ENCODE measurements at places on chromosomes 5 and 9.

GRCh38 chr5:125413496-125414274 lies 667.2 kb upstream of the ZNF608 start:
- DNase-seq, result no peak

DNA sequence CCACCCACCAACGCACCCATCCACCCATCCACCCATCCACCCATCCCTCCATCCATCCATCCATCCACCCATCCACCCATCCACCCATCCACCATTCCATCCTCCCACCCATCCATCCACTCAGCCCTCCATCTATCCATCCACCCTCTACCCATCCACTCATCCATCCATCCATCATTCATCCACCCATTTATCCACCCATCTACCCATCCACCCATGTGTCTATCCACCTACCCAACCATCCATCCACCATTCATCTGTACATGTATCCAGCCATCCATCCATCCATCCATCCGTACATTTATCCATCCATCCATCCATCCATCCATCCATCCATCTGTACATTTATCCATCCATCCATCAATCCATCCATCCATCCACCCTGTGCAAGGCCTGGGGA lies 11.1 kb upstream of the VAV2 start:
- DNase-seq, result no peak

- no peak for DNase-seq
Observed at GRCh38 chr5:73376618-73377170, 71.9 kb downstream of the FOXD1 start.

GRCh38 chr5:81852291-81853029 lies 101.6 kb upstream of the SSBP2 start:
- DNase-seq, result no peak

- DNase-seq, result no peak
Observed at GRCh38 chr5:102651466-102651865, 103.6 kb upstream of the PAM start.

DNA sequence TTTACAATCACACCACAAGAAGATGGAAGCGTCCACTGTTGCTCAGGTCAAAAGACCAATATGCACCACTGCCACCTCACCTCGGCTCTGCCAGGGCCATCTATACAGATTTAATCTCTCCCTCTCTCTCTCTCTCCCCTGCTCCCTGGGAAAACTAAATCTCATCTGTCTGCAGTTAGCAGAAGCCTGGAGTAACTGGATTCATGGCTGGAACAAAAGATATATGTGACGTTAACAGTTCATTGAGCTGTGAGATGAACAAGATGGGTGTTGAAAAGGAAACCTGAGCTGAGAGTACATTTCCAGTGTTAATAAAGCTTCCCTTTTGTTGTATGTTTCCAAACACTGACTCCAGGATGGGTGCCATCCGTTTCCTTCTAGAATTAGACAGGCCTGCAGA lies 369.7 kb downstream of the CDK5RAP2 start:
- no peak for DNase-seq

DNA sequence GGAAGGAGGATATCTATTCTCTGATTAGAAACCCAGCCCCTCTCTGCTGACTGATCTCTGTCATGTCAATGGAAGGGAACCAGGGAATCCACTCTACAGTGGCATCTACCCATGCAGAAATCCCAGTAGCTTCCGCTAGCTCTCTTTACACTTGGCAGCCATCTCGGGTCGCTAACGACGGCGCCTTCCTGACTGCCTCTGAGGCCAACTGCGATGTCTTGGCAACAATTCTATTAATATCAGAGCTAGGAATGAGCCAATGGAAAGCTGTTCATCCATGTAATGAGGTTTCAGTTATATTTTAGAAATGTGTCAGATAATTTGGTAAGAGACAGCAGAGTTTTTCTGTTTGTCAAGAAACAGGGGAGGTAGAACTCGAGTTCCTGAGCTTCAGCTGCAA lies 67.6 kb upstream of the ATP10B start:
- peak; percentile 96 for DNase-seq

DNA sequence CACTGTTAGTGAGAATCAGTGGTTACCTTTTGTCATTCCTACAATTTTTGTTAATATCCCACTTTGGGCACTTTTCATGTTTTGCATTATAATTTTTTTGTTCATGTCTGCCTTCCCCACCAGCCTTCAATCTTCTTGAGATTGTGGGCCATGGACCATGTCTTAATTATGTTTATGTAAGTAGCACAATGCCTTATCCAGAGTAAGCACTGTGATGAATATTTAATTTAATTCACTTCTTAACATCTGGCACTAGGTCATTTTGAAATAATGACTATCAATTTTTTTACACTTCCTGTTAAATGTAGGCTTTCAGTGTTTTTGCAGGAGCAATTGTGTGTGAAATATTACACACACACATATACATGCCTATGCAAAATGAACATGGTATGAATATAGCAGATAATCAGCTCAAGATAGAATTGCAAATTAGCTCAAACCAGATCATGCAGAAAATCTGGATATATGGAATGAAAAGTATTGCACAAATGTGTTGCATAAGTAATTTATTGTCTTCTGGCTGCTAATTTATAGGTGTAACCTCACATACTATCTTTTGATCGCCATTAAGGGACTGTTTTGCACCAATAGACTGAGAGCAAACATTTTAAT lies 5.3 kb upstream of the SHOC1 start:
- no peak for DNase-seq
